ENCODE measurements at places on chromosomes 5 and 9.

GRCh38 chr5:74669821-74670220, 15.2 kb upstream of the HEXB start:
- no peak for DNase-seq

DNA sequence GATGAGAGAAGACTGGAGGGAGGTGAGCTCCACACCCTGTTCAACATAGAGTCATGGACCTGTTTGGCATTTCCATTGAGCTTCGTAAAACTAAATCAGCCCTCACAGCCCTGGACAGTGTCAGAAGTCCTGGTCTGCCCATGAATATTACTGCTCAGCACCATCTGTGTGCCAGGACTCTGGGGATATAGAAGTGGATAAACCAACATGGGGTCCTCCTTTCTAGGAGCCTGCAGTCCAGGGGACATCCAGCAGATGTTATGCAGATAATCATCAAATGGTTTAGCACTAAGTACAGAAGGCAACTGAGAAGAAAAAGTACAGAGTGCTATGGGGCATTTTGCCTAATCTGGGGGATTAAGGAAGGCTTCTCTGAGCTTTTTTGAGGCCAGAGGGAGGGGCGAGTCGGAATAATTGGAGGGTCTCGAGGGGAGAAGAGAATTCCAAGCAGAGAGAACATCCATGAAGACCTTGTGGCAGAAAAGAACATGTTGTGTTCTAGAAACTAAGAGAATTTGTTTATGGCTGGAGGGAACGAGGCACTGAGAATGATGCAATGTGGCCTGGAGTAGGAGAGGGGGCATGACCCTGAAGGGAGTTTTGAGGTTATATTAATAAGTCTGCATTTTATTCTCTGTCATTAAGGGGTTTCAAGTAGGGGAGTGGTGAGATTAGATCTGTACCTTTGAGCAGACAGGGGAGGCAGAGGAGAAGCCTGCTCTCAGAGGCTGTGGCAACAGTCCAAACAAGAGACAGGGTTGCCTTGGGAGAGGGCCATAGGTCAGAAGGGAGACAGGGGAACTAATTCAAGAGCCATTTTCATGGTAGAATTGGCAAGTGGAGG, 63.5 kb upstream of the SLC2A8 start:
- no peak for DNase-seq

- no peak for DNase-seq
These were observed 36.7 kb upstream of the ZCCHC7 start for GRCh38 chr9:37083654-37084053.

- DNase-seq = no peak
These were observed 55.3 kb upstream of the SARDH start for GRCh38 chr9:133793471-133793870.

DNA sequence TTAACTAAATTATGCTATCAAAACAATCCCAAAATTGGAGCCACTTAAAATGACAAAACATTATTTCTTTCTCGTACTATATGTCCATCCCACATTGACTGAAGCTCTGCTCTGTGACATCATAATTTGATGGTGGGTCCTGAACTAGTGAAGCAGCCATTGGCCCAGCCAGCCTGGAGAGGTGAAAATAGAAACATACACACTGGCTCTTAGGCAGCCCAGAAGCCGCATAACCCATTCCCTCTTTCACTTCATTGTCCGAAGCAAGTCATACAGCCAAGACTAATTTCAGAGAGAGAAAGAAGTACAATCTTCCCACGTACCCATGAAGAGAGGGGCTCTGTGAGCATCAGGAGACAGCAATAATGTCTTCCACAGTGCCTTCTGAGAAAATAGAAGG, 342.5 kb downstream of the NFIB start:
- DNase-seq = no peak

GRCh38 chr9:79623799-79624721, 52.3 kb downstream of the TLE4 start:
- DNase-seq = no peak

- DNase-seq = no peak
These were observed 20.1 kb downstream of the STK10 start for GRCh38 chr5:172167895-172168294.

DNA sequence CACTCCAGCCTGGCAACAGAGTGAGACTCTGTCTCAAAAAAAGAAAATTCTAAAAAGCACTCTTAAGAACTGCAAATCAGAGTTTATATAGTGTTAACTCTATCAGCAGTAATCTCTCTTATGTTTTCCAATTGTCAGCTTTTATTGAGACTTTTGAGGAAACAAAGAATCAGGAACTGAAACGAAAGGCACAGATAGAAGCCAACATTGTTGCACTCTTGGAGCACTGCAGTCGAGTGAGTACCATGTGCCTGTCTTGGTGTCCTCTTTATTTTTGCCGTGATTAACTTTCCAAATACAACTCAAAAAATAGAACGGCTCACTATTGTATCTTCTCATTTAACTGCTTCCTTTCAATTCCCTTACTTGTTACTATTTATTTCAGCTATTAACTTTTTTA, 41.7 kb upstream of the LRRC19 start:
- DNase-seq = no peak

- no peak for DNase-seq
These were observed 34.2 kb downstream of the ITGA1 start for GRCh38 chr5:52821901-52822300.

- DNase-seq = no peak
These were observed 80.9 kb upstream of the IRX2 start for GRCh38 chr5:2832394-2832793.

DNA sequence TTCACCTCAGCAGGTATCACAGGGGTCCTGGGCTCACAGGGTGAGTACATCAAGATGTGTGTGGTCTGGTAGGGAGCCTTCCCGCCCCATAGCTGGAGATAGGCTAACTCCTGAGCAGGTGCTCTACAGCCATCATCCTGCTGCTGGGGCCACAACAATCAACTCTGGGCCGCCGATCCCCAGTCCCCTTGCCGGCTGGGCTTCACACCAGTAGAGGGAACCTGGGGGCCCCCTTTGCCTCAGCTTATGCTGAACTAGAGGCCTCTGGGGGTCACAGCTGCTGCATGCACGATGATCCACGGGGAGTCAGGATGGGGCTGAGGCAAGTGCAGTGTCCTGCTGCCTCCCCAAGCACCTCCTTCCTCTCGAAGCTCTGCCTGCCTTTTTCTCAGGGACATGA, 46.5 kb downstream of the IRF1 start:
- DNase-seq = no peak

- no peak for DNase-seq
These were observed 24.2 kb downstream of the LIFR start for GRCh38 chr5:38532165-38532669.

DNA sequence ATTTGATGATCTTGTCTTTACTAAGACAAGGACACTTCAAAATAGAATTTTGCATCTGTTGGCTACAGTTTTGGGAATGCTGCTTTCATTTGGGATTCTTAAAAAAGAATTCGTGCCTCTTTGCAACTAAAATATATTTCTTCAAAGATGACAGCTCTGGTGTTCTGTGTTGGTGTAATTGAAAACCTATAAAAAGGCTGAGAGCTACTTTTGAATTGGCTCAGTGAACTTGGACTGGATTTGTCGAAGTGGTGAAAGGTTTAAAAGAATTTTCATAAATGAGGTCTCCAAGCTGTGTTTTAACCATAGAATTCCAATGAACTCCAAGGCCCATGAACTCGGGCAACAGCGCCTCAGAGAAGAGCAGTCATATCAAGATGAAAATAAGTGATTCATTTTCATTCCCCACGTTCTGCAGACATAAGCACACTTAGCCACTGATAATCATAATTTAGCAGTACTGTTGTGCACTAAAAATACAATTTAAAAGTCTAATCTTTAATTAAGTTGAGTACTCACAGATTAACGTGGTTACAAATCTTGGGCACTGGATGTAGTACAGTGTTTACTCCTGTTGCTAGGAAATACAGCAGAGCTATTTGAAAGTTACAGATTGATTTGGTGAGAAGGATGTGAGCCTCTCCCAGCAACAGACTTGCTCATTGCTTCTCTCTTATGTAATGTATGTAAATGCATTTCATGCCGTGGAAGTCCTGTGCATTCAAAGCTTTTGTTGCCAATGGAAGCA, 10.9 kb downstream of the SNCAIP start:
- DNase-seq = no peak

- DNase-seq = no peak
These were observed 55.2 kb upstream of the CTSL start for GRCh38 chr9:87670572-87671264.

- no peak for DNase-seq
These were observed 456.0 kb upstream of the ITGA1 start for GRCh38 chr5:52331725-52332124.

GRCh38 chr5:31329715-31330114, 136.2 kb downstream of the CDH6 start:
- no peak for DNase-seq

DNA sequence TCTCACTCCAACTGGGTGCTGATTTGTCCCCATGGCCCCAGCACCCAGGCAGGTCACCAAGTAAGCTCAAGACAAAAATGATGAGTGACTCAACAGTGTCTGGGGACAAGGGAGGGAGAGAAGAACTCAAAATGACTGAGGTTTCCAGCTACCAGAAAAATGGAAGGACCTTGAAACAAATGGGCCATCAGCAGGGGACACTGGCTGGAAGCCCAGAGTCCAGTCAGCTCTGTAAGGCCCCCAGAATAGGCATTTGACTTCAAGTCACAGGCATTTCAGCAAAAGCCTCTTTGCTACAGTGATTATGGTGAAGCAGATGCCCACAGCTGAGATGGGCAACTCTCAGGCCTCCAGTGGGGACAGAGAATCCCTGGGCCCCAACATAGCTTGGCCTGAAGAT, 139.0 kb upstream of the GABRP start:
- DNase-seq = no peak

DNA sequence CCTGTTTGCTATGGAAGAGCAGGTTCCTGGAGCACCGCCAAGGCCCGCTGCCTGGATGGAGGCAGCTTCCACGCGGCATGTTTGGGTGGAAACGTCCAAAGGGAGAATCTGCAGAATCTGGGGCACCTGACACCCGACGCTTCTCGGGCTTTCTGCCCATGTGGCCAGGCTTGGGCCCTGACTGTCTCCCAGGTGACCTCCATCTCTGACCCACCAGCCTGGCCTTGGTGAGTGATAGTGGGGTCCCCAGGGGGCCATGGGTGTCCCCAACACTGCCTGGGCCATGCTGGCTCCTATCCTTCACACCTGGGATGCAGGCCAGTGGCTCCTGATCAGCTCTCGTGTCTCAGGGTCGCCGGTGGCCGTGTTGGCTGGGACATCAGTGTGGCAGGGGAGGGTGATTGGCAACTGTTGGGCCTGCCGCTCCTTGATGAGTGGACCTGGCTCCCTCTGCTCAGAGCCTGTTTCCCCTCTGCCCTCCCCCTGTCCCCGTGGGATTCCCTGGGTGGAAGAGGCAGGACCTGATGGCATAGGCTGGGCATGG, 34.0 kb downstream of the GLT6D1 start:
- no peak for DNase-seq

- DNase-seq = no peak
These were observed 469 bp upstream of the FIBCD1 start for GRCh38 chr9:130939405-130940026.

DNA sequence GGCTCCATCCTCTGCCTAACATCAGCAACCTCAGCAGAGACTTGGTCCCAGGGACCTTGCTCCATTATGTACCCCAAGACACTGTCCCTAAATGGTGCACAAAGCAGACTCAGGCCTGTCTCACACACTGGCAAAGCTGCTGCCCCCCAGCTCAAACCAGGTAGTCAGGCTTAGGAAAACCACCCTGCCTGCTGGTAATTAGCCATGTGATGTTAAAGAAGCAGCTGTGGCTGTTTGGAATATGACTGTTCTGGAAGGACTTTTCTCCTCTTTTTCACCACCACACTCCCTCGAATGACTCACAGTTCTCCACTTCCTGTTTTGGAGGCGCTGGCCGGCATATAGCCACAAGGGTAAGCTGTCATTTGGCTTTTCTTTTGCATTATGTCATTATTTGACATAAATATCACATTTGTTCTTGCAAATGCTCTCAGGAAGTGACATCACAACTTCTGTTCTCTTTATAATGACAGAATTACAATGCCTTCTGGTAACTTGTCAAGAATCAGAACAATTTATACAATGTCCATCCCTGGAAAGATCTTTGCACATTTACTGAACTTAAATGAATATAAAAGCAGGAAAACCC, 113.9 kb downstream of the SUSD1 start:
- peak; percentile 66 for DNase-seq

- no peak for DNase-seq
These were observed 95.9 kb upstream of the FCN2 start for GRCh38 chr9:134784577-134785305.

GRCh38 chr5:10498350-10498749, 56.7 kb downstream of the ROPN1L start:
- no peak for DNase-seq

- no peak for DNase-seq
These were observed 54.0 kb downstream of the FOXD1 start for GRCh38 chr5:73394610-73395009.

DNA sequence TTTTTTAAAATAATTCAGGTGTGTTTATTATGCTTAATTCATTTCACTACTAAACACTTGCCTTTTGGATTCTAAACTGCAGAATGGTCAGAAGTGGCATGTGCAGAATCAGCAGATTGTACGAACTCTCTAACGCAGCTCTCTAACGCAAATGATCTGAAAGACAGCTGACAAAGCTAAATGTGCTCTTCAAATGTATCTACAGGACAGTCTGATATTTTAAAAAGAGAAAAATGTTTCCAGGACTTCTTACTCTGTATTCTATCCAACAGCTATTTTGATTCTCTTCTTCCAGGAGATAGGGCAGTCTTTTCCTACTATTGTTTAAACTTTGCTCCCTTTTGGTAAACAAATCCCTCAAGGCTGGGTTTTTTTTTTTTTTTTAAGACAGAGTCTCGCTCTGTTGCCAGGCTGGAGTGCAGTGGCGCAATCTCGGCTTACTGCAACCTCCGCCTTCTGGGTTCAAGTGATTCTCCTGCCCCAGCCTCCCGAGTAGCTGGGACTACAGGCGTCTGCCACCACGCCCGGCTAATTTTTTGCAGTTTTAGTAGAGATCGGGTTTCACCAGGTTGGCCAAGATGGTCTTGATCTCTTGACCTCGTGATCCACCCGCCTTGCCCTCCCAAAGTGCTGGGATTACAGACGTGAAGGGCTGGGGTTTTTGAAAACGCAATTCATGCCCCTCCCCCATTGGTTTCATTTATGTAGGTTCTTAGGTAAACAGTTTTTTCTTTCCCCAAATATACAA, 1.2 kb downstream of the NMRK1 start:
- DNase-seq = no peak

- DNase-seq = no peak
These were observed 49.8 kb downstream of the FSTL4 start for GRCh38 chr5:133562554-133562953.

DNA sequence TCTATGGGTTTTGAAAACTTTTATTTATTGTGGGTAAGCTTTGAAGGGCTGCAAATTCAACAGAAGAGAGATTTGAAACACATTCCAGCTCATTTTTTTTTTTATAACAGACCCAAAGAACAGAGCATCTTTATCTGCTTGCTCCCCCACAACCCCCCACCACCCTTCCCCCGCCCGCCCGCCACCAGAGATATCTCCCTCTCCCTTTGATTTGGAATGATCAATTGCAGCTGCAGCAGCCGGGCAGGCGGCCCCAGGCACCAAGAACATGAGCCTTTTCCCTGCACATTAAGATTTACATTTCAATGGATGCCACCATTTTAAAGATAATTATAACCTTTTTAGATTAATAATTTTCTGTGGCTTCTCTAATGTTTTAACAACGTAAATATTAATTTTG, 510.9 kb downstream of the ZNF608 start:
- no peak for DNase-seq
